ENCODE measurements at places on chromosomes 1 and 21.

GRCh38 chr1:177385760-177386698 is 215.3 kb downstream of the BRINP2 start:
- DNase-seq: no peak

GRCh38 chr1:245715970-245716369 is 561.2 kb downstream of the KIF26B start:
- DNase-seq: no peak

GRCh38 chr1:167057241-167057688 is 32.9 kb downstream of the GPA33 start:
- DNase-seq: no peak

DNA sequence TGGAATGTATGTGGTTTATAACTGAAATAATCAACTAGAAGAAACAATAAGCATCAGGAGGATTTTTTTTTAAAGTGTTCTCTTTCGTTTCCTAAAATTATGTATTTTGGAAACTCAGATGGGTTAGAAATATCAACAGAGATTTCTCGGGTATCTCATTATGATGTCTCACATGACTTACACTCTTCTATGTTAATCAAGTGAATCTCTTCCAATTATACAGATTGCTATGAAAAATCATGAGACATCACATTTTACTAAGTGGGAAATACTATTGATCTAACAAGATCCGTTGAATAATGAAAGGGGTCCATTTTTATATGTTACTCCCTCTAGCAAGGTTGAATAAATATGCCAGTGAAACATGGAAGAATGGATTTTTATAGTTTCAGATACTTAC is 54.7 kb upstream of the NRIP1 start:
- DNase-seq: no peak

- no peak for DNase-seq
Observed at GRCh38 chr1:59005491-59006288, 221.8 kb upstream of the JUN start.

- no peak for DNase-seq
Observed at GRCh38 chr1:218339267-218339831, 5.8 kb upstream of the TGFB2 start.

DNA sequence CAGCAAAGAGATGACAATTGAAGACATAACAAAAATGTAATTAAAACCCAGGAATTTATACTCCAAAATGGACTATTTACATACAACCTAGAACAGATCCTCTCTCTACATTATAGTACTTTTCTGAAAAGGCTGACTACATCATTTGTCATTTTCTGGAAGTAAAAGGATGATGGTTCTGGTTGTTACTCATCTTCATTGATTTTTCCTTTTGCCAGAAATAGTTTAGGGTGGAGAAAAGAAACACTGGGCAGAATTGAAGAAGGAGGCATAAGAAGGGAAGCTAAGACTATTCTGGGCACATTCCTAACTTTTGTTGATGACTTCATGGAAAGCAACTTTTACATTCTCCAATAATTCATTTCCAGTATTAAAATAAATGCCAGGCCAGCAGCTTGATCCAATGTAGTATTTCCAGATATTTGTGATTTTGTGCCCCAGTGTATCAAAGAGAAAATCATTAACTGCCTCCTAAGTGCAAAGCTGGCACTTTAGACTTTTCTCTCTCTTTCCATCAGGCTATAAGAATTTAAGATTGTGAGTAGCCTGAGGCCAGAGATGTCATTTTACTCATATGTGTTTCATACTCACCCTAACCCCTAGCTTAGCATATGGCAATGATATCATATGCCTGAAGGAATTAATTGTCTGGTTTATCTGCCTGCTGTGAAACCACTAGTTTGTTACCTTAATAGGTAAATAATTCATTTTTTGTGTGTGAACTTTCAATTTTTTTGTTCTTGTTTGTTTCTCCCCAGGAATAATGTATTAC is 369.5 kb upstream of the LYPLAL1 start:
- DNase-seq: no peak

DNA sequence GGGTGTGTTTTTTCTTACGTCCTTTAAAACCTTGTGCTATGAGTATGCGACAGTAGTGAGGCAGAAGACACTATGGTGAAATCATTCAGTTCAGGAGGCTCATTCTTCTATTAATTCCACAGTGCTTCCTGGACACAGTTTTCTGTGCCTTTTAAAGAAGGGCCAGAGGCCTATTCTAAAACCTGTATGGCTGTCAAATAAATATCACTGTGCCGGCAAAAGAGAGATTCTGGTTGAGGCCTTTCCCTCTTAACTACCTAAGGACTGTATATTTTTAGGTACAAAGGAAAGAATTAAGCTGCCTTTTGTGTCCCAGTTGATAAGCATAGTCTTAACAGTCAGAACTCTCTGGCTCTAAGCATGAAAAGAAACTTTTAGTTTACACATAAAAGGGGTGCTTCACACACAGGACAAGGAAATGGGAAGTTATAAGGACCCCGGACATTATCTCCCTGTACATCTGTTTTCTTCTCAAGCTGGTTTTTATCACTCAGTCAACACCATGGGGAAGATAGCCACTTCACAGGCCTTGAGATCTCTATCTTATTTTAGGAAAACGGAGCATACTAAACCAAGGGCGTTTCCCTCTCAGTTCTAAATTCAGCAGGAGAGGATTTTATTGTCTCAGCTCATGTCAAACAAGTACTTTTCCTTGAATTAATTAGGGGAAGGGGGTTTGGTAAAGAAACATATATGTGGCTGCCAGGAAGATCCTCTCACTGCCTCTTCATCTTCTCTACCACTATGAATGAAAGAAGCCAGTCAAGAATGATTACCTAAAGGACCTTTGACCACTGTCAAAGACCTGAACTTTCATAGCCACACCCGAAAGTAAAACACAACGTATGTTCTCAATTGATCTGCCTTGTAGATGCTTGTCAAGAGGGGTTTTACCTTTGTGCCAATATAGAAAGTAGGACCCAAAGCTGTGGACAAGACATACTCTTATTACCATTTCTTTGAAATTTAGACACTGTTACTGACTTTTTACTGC is 71.4 kb upstream of the HSPA13 start:
- DNase-seq: no peak

DNA sequence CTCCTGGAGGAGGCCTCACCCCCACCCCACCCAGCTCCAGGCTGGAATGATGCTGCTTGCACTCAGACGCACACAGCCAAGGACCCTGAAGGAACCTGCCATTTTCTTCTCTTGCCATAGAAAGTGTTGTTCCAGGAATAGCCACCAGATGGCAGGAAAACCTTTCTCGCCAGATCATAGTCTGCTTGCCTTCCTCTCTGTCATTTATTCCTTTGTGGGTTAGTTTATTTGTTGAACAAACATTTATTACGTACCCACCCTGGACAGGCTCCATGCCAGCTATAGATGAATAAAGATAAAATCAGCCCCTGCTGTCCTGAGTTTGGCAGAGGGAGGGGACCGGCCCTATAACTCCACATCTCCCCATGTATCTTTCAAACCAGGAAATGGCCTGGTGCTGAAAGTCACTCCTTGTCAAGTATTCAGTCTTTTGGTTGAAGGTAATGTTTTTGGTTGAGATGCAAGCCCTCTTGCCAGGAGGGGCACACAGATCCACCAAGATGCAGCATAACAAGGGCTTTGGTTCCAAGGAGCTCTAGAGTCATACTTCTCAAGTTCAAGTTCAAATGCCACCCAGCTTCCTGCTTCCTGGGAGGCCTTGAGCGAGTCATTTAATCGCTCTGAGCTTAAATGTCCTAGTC is 7.0 kb upstream of the KCNC4 start:
- DNase-seq: peak; percentile 46

DNA sequence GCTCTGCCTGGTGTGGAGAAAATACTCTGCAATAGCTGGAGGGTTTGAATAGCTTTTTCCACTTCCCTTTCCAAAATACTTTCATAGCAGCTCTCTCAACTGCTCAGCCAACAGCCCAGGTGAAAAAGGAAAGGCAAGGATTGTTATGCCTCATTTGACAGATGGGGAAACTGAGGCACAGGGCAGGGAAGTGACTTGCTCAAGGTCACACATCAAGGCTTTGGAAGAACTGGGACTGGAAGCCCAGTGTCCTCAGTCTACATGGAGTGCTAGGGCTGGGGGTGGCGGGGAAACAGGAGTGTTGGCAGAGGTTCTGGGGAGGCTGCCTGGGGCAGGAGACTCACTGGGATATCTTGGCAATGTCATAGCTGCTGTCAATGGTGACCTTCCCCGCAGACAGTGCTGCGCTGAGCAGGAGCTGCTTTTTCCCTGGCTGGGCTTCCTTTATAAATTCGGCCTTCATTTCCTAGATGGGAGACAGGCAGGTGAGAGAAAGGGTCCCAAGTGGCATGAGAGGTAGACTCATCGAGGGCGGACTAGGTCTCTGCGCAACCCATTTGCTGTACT is 4.0 kb downstream of the CHI3L1 start:
- DNase-seq: no peak

DNA sequence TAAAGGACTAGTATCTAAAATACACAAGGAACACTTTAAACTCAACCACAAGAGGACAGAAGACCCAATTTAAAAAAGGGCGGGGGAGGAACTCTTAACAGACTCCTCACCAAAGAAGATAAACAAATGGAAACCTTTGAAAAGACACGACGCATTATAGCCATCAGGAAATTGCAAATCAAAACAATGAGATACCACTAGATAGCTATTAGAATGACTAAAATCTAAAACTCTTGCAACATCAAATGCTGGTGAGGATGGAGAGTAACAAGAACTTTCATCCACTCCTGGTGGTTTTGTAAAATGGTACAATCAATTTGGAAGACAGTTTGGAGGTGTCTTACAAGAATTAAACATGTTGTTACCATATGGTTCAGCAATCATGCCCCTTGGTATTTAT is 708.2 kb downstream of the BRINP3 start:
- DNase-seq: no peak
